Kidney capillary endothelial cell (primary cell): ENCODE measurements at places on chromosomes 11 and 22.
A peak's percentile ranks its signal among the peaks of the same experiment; 100 is the strongest.

GRCh38 chr11:1824221-1825038 lies 10.4 kb upstream of the SYT8 start:
- no peak for DNase-seq

DNA sequence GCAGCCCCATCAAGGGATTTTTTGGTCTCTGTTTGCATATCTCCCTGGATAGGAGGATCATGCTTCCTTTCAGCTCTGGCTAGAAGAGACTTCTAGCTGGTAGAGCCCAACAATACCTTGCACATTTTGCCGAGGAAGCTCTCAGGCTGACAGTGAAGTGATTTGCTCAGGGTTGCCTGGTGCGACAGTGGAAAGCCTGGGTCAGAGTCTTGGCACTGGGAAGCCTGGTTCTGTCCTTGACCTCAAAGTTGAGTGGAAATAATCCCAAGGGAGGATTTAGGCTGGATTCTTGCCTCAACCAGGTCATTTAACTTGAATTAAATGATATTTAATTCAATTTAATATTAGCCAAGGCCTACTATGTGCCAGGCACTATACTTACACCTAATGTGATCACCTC lies 24.4 kb upstream of the ALG8 start:
- DNase-seq, result no peak

DNA sequence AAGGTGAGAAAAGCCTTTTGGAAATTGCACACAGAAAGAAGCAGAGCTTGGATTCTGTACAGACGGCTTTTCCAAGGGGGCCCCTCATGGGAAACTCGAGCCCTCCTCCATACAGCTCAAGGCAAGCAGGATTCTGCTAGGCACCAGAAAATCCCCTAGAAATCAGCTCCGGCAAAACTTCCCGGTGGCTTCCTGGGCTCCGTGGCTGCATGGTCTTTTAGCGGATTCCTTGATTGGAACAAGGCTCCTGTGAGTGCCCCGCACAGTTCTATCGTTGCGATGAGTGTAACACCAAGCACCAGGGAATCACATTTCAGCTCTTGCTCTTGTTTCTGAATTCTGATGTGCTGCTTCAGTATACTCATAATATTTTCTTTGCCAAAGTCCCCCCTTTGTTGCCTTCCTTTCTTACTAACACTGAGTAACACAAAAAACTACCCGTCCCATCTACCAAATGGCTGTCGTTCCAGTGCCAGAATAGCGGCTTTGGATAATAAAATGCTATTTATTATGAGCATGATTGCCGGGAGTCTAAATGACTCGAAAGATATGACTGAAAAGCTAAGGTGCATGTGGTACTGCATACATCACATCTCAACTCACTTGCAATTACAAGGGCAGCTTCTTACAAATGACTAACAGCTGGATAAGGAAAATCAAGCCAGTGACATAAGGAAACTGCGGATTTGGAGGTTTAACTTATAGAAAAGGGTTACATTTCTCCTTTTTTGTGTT lies 494.1 kb downstream of the DLG2 start:
- DNase-seq, result no peak

GRCh38 chr11:30452114-30452513 lies 129.2 kb downstream of the ARL14EP start:
- DNase-seq, result no peak

DNA sequence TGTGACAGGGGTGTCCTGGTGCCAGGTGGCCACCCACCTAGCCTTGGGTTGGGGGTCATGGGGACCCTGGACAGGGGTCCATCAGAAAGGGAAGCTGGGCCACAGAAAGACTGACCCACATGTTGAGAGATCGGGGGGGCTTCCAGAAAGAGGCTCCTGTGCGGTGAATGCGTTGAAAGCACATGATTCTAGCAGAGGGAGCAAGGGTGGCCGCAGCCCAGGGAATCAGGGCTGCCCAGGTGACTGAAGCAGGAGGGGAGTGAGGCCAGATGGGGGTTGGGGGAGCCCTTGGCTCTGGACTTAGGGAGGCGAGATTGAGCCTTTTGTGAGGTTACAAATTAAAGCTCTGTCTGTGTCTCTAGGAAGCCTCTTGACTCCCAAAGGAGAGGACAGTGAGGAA lies 80.7 kb downstream of the MORC2 start:
- DNase-seq, result no peak

- no peak for DNase-seq
Observed at GRCh38 chr11:46279126-46280099, 2.0 kb downstream of the CREB3L1 start.

- DNase-seq, result no peak
Observed at GRCh38 chr11:105834461-105834860, 187.6 kb downstream of the MSANTD4 start.

DNA sequence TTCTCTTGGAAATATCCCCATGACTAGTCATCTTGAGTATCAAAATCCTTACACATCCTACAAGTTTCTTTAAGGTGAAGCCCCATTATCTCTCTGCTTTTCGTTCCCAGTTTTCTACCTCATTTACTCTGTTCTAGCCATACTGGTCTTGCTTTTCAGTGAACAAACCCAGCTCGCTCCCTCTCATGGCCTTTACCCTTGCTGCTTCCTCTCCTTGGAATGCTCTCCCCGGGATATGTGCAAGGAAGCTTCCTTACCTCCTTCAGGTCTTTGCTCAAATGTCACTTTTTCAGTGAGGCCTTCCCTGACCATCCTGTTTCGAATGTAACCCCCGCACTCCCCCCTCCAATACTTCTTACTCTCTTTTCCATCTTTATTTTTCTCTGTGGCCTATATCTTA lies 331.8 kb downstream of the DYNC2H1 start:
- no peak for DNase-seq

- peak; percentile 60 for DNase-seq
Observed at GRCh38 chr22:17501679-17502285, 61.5 kb upstream of the SLC25A18 start.

DNA sequence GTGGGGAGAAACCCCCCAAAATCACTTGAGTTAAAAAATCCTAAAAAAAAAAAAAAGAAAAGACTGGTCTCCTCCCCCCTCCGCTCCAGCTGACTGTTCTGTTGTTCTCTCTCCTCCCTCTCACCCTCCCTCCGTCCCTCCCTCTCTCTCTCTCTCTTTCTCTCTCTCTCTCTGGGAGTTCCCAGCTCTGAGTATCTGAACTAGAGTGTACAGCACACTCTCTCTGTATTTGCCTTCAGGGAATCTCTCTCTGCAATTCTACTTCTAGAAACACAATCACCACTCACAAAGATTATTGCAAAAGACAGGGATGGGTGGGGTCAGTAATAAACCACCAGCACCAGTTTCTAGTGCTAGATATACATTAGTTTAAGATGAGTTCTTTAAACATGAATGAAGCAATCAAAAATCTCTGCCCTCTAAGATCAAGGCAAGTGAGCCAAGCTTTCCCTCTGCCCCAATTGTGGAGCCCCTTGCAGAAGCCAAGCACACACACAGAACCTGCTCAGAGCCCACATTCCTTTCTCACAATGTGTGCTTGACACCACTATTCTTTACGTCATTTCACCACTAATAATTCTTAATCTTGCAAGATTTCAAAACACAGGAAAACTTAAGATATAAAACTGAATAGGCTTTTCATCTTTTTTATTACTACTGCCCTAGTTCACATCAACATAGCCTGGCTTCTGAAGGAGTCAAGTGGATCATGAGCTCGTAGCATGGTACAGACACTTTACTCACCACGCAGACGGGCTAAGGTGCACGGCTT lies 133.5 kb downstream of the RBFOX2 start:
- DNase-seq, result no peak

- peak; percentile 24 for DNase-seq
Observed at GRCh38 chr22:19085233-19085718, 36.9 kb downstream of the DGCR2 start.

- DNase-seq, result peak; percentile 79
Observed at GRCh38 chr11:76666408-76666807, 4.1 kb downstream of the LRRC32 start.

- peak; percentile 63 for DNase-seq
Observed at GRCh38 chr11:63805844-63806415, 7.3 kb upstream of the SPINDOC start.

DNA sequence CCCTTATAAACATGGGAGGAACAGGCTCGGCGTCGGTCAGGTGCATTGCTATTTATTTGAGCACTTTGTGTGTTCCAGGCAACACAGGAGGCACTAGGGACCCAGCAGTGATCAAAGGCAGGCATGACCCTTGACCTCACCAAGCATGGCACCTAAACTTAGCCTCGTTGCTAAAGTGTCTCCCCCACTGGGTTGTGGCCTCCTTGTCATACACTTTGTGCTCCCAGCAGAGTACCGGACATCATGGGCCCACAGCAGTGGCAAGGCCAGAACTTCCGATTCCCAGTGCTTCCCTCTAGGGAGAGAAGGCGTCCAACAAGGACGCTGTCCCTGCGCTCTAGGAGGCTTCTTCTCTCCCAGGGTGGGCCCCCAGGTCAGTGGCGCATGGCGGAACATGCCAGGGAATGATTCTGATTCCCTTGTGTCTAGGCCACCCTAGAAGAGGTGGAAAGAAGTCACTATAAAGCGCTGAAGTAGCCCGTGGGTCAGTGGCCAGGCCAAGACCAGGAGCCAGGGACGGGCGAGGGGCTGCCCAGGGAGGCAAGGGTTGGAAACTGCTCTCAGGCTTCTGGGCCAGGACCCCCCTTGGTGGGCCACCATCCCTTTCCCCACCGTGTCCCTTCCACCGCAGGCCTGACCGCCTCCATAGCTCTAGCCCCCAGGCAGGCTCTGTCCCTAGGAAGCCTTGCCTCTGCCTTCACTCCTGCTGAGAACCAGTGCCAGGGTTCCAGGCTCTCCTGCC lies 19.7 kb downstream of the TOM1 start:
- DNase-seq, result no peak

DNA sequence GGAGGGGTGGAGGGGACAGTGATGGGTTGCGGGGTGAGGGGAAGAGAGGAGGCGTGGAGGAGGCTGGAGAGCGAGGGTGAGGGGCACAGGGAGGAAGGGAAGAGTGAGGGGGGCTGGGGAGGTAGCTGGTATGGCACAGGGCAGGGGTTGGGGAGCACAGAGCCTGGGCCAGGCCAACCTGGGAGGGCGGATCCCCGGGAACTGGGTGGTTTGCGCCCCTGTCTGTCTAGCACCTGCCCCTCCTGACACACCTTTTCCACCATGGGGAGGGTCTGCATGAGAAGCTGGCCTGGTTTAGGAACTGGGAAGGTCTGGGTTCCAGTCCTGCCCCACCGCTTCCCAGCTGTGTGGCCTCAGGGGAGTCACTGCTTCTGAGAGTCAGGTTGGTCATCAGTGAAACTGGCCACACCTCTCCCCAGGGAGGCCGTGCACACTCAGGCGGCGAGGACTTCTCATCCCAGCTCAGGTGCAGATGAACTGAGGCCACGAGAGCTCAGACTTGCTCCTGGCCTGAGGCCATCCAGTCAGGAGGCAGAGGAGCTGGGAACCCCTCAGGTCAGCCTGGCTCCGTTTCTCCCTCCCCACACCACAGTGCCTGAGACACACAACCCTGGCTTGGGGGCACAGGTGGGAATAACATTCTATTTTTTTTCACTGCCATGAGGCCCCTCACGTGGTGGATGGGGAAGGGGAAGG lies 95.6 kb downstream of the PHF21B start:
- DNase-seq, result no peak

GRCh38 chr22:20235389-20235991 lies 32.6 kb downstream of the RTN4R start:
- DNase-seq, result no peak

DNA sequence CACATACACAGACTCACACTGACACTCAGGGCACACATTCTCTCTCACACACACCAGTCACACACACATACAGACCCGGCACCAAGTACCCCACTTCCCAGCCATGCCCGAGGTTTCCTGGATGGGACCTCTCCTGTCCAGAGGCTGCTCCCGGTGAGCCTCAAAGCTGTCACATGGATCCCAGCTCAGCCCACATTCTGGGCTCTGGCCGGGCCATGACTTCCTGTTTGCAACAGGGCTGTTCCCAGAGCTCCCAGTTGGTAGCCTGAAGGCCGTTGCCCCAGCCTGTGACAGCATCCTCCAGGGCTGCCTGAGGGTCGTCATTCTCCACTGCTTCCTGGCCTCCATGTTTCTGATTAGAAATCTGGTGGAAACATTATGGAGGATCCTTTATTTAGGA lies 14.6 kb upstream of the CYP2D6 start:
- DNase-seq, result no peak

DNA sequence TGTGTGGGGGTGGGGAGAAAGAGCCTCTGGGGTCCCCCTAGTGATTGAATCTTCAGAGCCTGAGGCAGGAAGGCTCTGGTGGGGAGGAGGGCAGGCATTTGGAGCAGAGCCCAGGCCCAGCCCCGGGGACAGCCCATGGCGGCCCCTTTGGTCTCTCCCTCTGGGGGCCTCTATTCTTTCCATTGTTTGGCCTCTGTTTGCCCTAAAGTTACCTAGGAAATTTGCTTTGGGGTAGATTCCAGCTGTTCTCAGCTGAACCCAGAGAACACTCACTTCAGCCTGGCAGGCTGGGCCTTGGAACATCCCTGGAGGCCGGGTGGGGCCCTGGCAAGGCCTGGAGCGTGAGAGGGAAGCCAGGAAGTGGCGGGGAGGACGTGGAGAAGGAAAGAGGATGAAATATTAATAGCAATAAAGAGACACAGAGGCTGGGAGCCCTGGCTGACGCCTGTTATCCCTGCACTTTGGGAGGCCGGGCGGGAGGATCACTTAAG lies 22.9 kb upstream of the A4GALT start:
- DNase-seq, result peak; percentile 59

- DNase-seq, result no peak
Observed at GRCh38 chr22:35458547-35459422, 58.8 kb downstream of the MCM5 start.

GRCh38 chr11:66985508-66986177 lies 10.5 kb downstream of the C11orf86 start:
- DNase-seq, result no peak

GRCh38 chr11:106683435-106683834 lies 334.8 kb downstream of the GUCY1A2 start:
- DNase-seq, result no peak

DNA sequence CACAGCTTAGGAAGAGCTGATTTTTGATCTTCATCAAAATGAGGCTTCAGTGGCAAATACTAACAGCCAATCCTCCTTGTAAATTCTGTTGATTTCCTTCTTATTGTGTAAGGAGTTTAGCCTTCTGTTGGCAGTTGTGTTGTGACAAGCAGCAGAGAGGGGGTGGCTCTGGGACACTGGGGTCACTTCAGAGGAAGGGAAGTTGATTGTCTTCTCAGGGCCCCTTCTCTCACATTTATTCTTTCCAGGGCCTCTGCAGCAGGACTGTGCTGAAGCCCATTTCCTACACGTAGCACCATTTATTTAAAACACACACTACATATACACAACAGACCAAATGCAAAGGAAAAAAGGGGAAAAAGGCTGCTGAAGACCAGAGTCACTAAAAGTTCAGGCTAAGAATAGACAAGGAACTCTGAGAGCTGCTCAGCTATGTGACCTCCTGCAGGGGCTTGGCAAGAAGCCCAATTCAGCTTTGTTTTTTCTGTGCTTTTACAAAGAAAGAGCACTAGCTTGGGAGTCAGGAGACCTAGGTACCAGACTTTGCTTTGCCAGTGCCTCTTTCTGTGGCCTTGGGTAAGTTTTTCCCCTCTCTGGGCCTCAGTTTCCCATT lies 28.3 kb upstream of the UPB1 start:
- peak; percentile 63 for DNase-seq
